ENCODE measurements at places on chromosomes 3 and 15.

GRCh38 chr15:51621936-51622603 is 501 bp downstream of the DMXL2 start:
- no peak for DNase-seq

DNA sequence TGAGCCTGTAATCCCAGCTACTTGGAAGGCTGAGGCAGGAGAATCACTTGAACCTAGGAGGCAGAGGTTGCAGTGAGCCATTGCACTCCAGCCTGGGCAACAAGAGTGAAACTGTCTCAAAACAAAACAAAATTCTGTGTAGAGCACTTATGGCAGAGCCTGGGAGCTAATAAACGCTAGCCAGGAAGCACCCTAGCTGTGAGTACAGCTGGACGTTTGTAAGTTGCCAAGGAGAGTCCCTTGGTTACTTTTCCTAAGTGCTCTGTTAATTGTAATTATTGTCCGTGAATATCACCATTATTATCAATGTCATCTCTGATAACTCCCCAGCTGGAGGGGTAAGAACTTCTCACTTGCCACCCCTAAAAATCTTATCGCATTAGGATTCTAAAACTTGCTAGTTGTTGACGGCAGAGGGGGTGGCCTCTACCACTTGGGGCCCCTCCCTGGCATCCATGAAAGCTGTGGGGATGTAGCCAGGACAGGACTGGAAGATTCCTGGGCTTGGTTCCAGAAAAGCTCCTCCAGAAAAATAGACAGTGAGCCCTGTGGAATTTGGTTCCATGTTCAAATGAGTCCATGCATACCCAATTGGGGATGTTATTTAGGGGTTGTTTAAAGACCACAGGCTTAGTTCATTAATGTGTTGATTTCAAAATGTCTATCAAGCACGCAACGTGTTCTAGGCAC is 9.9 kb upstream of the KLHL25 start:
- no peak for DNase-seq

DNA sequence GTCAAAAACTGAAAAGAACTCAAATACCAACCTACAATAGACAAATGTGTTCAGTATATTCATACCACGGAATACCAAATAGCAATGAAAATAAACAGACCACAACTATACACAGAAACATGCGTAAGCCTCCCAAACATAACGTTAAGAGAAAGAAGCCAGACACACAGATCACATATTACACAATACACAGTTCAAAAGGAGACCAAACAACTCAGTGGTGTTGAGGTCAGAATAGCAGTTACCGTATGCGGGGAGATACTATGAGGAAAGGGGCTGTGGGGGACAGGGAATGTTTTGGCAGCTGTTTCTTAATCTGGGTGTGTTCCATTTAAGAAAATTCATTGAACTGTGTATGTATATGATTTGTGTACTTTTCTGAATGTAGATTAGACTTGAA is 6.6 kb downstream of the OSBPL10 start:
- DNase-seq, result no peak

GRCh38 chr3:141878326-141878725 is 1.9 kb downstream of the ATP1B3 start:
- no peak for DNase-seq

DNA sequence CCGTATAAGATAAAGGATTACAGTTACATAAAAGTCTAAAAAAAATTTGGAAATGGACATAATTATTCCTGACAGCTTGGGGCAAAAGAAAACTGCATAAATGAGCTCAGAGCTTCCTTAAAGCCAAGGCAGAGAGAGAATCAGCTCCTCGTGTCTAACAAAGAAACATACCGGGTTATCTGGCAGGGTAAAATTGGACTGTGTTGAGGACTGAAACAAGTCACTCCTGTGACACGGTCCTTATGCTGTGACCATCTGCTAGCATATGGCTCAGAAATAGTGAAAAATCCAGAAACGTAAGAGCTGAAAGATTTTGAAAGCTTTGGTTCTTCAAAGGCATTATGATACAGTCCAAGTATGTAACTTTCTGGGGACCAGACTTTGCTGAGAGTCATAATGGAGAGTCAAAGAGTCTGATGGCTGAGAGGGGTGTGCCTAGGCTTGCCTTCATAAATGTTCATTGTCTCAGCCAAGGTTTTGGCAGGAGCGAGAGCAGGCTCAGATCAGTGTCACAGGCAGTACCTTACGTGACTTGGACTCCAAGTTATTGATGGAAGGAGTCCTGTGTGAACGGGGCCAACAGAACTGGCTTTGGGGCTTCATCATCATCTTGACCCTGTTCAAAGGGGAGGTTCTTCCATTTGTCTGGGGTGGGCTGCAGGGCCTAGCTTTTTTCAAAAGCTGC is 12.5 kb downstream of the MAP6D1 start:
- no peak for DNase-seq

GRCh38 chr3:171561596-171562323 is 101.6 kb upstream of the TNIK start:
- no peak for DNase-seq

GRCh38 chr3:154095832-154096421 is 25.3 kb upstream of the ARHGEF26 start:
- peak; percentile 6 for DNase-seq

GRCh38 chr15:67146875-67147381 is 81.5 kb downstream of the SMAD3 start:
- DNase-seq, result no peak

- DNase-seq, result no peak
Measured at GRCh38 chr3:94004301-94004910, 24.0 kb downstream of the STX19 start.

DNA sequence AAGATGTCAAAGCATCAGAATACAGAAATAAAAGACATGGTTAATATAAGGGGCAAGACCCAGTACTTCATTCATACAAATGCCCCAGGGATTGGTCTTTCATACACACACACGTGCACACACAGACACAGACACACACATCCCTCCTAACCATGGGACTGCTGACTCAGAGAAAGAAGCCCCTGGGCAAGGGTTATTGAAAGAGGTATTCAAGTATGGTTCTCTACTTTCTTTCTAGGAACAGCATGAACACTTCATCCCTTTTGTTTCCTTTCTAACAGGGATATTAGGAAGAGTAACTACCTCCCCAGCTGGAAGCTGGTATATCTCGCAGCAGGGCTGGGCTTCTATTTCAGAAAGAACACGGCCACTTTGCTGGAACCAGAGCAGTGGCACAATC is 33.2 kb upstream of the ZFAND6 start:
- DNase-seq, result no peak

GRCh38 chr3:147161833-147162232 is 244.5 kb downstream of the ZIC4 start:
- no peak for DNase-seq

DNA sequence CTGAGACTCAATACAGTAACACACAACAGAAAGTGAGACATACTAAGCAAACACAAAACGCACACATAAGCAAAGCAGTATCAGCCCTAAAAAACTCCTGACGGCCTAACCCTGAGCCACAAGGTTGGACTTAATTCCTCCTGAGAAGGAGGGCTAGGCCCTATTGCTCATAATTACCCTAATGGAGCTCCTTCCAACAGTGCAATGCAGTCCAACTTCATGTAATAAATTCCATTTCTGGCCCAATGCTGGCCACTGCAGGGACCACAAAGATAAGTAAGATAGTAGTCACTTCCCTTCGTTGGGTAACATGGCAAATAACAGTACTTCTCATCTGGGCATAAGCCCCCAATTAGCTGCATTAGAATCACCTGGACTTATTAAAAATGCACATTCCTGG is 4.2 kb downstream of the VPS39 start:
- no peak for DNase-seq

DNA sequence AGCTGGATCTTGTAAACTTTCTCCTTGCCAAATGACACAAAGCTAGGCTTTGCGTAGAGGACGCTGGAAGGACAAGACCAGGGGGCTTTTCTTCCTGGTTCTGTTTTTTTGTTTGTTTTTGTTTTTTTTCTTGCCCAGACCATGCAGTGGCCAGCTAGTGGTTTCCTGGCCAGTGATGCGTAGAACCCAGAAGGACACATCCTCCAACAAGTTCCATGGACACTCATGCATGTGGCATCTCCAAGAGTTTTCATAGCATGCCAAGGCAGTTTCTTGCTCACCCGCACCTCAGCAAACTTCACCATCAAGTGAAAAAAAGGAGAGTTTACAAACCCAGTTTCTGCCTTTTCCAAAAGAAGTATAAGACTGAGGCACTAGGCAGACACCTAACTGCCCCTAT is 46.1 kb upstream of the TMCO5A start:
- no peak for DNase-seq

- DNase-seq, result no peak
Measured at GRCh38 chr15:80645494-80646065, 49.5 kb upstream of the ABHD17C start.

DNA sequence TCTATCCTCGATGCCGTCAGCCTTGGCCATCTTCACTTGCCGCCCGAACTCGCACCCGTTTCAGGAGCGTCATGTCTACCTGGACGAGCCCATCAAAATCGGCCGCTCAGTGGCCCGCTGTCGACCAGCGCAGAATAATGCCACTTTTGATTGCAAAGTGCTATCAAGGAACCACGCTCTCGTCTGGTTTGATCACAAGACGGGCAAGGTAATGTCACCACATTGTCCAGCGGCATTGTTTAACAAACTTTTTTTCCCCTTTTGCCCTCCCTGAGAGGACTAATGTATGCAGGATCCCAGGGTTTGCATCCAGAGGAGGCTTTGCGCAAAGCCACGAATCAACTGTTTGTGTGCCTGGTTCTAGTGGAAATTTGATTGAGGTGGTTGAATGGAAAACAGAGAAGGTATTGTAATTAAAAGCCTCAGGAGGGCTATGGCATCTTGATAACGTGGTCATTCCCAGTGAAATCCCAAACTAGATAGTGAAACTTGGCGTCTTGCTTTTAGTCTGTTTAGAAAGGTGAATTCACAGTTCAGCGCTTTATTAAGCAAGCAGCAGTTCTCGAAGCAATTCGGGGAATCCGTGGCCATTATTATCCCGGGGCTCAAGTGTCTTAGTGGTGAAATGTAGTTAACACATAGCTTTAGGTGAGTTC is 1.7 kb downstream of the SLMAP start:
- no peak for DNase-seq

DNA sequence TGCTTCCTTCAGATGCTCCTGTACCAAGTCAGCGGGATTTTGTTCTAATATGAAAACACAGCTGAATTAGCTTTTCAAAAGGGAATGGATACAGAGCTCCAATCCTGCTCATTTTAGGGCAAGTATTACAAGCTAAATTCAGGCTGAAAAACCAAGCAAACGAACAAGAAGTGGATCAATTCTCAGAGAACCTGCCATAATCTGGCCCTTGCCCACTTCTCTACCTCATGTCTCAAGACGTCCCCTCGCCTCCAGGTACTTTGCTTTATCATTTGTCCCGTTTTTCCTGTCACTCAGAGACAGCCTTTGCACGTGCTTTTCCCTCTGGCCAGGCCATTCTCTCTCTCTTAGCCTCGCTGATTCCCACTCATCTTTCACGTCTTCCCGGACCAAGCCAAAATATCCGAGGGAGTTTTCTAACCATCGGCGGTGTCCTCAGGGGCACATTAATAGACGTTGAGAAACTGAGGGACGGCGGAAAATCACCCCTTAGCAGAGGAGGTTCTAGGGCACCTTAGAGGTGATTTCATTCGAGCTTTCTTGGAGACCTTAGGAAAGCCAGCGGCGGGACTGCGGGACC is 654 bp downstream of the SUSD5 start:
- no peak for DNase-seq

DNA sequence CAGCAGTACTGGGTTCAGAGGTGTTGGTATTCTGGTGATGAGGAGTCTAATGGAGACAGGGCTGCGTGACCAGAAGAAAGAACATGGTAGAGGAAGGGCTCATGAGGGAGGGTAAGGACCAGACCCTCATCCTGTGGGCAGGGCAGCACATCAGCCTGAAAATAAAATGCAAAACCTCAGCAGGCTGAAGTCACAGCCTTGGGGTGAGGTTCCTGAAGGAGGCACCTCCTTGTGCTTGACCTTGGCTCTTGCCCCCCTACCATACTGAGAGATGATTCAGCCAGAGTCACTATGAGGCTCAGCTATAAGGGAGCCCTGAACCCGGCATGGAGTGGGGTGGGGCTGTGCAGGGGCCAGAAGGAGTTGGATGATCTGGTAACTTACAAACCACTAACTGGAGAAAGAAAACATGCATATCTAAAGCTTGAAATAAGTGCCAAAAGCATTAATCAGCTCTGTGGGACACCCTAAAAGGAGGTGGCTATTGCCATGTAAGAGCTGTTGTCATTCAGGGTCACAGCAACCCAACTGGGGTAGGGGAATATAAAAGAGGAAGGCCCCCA is 60.2 kb downstream of the CORO2B start:
- no peak for DNase-seq

Data from NCI-H1417 treated with DMSO at 0.1 percent for 48 hours (cell line).